ENCODE measurements at places on chromosomes 2 and 18. TPM values are rescaled to one million over a fixed set of nuclear protein-coding genes. Genes with fewer than 3 reads are reported as not detected.

CNGA3 gene
- total RNA-seq: not detected

REG3G gene
- total RNA-seq: not detected

OTX1 gene
- not detected for total RNA-seq

NYAP2 gene
- total RNA-seq: not detected

DNAH7 gene
- 0.07 TPM for total RNA-seq

POTEI gene
- not detected for total RNA-seq

KCTD18 gene
- total RNA-seq: 15.2 TPM

ASB18 gene
- not detected for total RNA-seq

ANKRD30BL gene
- total RNA-seq: not detected

CMPK2 gene
- 4.5 TPM for total RNA-seq

RIT2 gene
- total RNA-seq: not detected

MYOM1 gene
- total RNA-seq: 1.3 TPM

MAL gene
- total RNA-seq: 54.0 TPM

TMEM178A gene
- total RNA-seq: 0.23 TPM

SCN9A gene
- total RNA-seq: not detected

SERPINB7 gene
- not detected for total RNA-seq

CPO gene
- not detected for total RNA-seq

GCG gene
- total RNA-seq: not detected

GAL3ST2 gene
- total RNA-seq: 0.95 TPM

SLC5A7 gene
- not detected for total RNA-seq

LBX2 gene
- total RNA-seq: 0.43 TPM

SLC16A14 gene
- total RNA-seq: 2.3 TPM

PRKAG3 gene
- not detected for total RNA-seq

PLEKHH2 gene
- total RNA-seq: 0.43 TPM

RPRM gene
- total RNA-seq: 0.20 TPM

UGT1A8 gene
- total RNA-seq: not detected

BOLL gene
- total RNA-seq: not detected

ZSWIM2 gene
- total RNA-seq: not detected

NAT8 gene
- not detected for total RNA-seq

CHRNA1 gene
- not detected for total RNA-seq

PLCD4 gene
- total RNA-seq: 0.49 TPM

FASTKD1 gene
- 60.2 TPM for total RNA-seq

ZNF2 gene
- 5.7 TPM for total RNA-seq

GRP gene
- not detected for total RNA-seq

AOX1 gene
- 0.54 TPM for total RNA-seq

MERTK gene
- total RNA-seq: 0.43 TPM

XDH gene
- not detected for total RNA-seq

EFR3B gene
- total RNA-seq: 0.23 TPM

GNLY gene
- total RNA-seq: 46.7 TPM

DSG4 gene
- total RNA-seq: not detected

FBXO11 gene
- total RNA-seq: 48.1 TPM

WDSUB1 gene
- 8.6 TPM for total RNA-seq

MALL gene
- not detected for total RNA-seq

COL6A3 gene
- total RNA-seq: 4.1 TPM

FBXO48 gene
- total RNA-seq: 1.3 TPM
